ENCODE measurements at places on chromosomes 5 and 9. TPM values are rescaled to one million over a fixed set of nuclear protein-coding genes. Genes with fewer than 3 reads are reported as not detected.

MARVELD2 gene
- 0.38 TPM for total RNA-seq

CCDC192 gene
- not detected for total RNA-seq

MTAP gene
- total RNA-seq: 33.5 TPM

OR1N2 gene
- total RNA-seq: not detected

PAEP gene
- total RNA-seq: not detected

NEURL1B gene
- total RNA-seq: 5.1 TPM

FST gene
- total RNA-seq: 205 TPM
